ENCODE measurements at places on chromosomes 7 and 10. TPM values are rescaled to one million over a fixed set of nuclear protein-coding genes. Genes with fewer than 3 reads are reported as not detected.

DNA sequence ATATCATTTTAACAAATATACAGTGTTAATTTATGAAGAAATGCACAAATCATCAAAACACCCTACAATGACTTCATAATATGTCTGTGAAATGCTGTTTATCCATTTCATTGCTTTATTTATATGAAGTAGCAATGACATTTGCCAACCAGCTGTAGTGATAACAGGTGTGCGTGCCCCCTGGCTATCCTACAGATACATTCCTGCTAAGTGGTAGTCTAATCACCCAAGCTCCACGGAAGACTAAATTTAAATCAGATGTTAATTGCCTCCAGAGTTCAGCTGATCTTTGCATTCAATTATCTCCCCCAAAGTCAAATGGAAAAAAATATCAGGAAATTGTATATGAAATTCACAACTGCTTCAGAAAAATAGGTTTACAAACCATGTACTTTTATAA, 1164.2 kb upstream of the LRRN3 start:
- no peak for DNase-seq

DNA sequence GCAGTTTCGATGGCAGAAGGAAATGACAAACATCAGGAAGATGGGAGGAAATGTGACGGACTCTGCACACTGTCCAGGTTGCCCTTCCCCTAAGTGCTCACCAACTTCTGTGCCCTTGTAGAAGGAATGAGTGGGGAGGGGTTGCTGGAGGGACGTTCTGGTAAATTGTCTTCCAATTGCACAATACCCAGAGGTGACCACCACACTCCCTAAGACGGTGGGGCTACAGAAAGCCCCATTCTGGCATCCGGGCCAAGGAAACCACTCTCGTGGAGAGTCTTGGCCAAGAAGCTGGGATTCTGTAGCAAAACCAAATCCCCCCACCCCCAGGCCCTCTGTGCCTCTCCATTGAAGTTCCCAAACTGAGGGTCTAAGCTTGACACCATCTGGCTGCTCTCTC, 37.1 kb downstream of the ZMIZ1 start:
- DNase-seq: no peak

- no peak for DNase-seq
These were observed 74.2 kb upstream of the ANLN start for GRCh38 chr7:36315309-36315944.

The CYP2C9 gene
- 2.9 TPM for polyA plus RNA-seq

DNA sequence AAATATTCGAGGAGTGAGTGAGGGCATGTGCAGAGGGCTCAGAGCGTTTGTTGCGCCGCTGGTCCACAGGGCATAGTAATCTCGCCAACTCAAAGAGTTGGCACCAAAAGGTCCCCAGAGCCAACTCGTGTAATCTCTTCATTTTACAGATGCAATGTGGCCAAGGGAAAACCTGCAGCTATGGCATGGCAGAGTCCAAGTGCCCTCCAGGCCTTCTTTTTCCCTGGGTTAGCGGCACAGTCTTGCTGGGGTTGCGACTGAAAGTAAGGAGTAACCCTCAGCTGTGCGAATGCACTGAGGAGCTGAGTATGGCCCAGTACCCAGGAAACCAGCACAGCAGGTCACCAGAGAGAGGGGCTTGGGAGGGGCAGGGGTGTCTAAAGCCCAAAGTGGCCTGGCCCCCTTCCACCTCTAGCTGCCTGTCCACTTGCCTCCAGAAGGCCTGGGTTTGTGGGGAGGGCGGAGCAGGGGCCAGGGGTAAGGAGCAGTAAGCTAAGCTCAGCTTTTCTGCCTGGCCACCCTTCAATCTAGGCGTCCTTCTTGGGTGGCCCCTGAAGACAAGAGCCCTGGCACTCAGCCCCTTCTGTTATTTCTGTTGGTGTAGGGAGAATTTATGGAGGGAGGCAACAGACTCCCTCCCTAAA, 3.3 kb upstream of the GAD2 start:
- no peak for DNase-seq

DNA sequence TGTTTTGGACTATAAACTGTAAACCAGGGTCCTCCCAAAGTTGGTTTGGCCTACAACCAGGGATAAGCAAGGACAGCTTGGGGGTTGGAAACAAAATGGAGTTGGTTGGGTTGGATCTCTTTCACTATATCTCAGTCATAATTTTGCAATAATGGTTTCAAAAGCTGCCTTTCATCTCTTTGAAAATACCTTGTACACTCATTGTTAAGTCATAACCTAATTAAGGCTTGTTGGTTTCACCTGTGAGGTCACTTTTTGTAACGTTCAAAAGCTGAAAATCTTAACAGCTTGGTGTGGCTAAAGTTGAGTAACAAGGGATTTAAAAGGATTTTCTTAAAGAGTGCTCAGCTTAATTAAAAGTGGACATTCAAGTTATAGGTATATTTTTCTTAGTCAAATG, 476.1 kb downstream of the IPMK start:
- no peak for DNase-seq

The NKX2-3 gene
- not detected for polyA plus RNA-seq

The ITGA8 gene
- 44.2 TPM for polyA plus RNA-seq

GRCh38 chr7:6375348-6376101, 72.2 kb downstream of the DAGLB start:
- no peak for DNase-seq

The SPDYE1 gene
- 0.60 TPM for polyA plus RNA-seq

GRCh38 chr10:28681928-28682750, 4.8 kb downstream of the BAMBI start:
- no peak for DNase-seq

- no peak for DNase-seq
These were observed 68.5 kb downstream of the EPDR1 start for GRCh38 chr7:37988721-37989650.

- DNase-seq: no peak
These were observed 145.7 kb downstream of the RNLS start for GRCh38 chr10:88437411-88437810.

GRCh38 chr10:2844925-2845324, 222.4 kb upstream of the PFKP start:
- no peak for DNase-seq

DNA sequence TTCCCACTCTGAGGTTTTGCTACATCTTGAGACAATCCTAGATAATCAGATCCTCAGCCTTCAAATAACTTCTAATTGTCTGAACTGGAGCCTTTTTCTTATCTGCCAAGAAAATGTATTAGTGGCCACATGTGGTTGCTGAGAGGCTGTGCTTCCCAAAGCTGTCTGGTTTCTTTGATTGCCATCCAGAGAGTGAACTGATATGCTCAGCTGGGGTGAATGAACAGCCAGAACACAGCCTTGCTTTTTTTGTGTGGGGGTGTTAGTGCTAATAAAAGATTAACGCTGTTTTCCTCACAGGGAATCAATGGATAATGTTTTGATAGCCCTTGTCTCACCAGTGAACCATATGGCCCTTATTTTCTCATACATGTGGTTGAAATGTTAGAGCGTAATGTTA, 66.9 kb downstream of the BBS9 start:
- DNase-seq: no peak

The GNGT1 gene
- polyA plus RNA-seq: 0.26 TPM

- DNase-seq: no peak
These were observed 37.5 kb downstream of the PAPSS2 start for GRCh38 chr10:87696922-87697745.

GRCh38 chr7:131844369-131844768, 287.9 kb upstream of the PODXL start:
- DNase-seq: no peak

DNA sequence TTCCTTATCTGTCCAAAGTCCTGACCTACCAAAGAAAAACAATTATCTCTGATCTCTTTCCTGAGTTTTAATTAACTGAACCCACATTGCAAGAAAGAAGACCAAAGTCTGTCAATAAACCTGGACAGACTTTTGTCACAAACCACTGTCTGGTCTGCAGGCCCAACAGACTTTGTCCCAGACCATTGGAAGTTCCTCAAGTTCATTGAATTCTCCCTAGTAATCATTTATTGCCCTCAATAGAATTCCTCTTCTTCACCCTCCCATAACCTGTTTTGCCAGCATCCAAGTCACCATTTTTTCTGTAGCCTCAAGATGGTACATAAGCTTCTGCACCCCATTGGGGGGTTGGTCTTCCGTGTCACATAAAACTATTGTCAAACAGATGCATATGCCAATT, 3.9 kb upstream of the DNMBP start:
- no peak for DNase-seq

DNA sequence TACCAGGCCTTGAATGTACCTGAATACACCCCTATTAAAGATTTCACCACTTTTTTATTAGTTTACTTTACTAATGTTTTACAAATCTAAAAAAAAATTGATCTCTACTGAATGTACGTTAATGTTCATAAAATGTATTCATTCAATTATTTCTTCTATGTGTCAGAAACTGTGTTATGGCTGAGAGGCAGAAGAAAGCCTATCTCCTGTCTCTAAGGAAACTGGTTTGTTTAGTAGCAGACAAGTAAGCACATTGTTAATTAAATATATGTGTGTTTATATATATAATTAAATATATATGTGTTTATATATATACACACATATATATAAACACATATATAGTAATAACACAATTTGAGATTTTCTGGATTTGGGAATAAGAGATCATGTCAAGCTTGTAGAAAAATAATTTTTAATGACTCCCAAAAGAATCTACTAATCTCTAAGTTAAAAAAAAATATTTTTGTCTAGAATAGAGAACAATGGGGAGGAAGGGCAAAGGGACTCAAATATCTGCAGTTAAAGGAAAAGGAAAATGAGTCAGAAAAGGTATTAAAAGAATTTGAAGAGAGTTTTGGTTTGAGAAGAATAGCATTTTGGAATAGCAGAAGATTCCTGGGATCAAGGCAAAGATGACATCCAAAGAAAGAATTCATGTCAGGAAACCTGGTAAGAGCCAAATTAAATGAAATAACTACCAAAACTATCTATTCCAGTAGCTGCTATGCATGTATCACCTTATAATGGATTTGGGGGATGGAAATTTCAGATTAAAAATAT, 92.1 kb downstream of the CH25H start:
- DNase-seq: no peak

GRCh38 chr7:134458341-134458805, 527 bp downstream of the AKR1B1 start:
- DNase-seq: no peak

DNA sequence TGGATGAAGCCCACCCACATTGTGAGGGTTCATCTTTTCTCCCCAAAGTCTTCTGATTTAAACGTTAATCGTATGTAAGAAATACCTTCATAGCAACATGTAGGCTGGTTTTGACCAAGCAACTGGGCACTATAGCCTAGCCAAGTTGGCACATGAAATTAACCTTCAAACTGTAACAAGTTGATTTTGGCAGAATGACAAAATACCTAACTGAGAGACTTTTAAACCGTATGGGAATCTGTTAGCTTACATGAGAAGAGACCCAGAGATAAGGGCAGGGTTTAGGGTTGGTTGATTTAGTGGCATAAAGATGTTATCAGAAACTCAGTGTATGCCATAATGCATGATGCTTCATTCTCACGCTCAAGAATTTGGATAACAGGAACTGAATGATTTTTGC, 69.5 kb downstream of the CDK13 start:
- no peak for DNase-seq

The GPC2 gene
- 6.4 TPM for polyA plus RNA-seq

- DNase-seq: no peak
These were observed 572.2 kb downstream of the INHBA start for GRCh38 chr7:41130561-41131236.

GRCh38 chr7:25979605-25980004, 172.4 kb upstream of the NFE2L3 start:
- DNase-seq: no peak

Data from left renal pelvis (tissue), 4 donors.